A549 treated with CORT108297 at 1 μM for 4 hours (cell line): ENCODE measurements at places on chromosomes 16 and 17. TPM values are rescaled to one million over a fixed set of nuclear protein-coding genes. Genes with fewer than 3 reads are reported as not detected.

The CDH5 gene
- total RNA-seq, result 0.09 to 0.22 TPM (median 0.16 TPM) in 5 replicates

The PRDM7 gene
- 0.04 TPM in 1 of 5 replicates, not detected in the others for total RNA-seq

The FAM171A2 gene
- total RNA-seq, result 2.5 to 5.2 TPM (median 4.2 TPM) in 5 replicates

The NOD2 gene
- 0.11 TPM in 1 of 5 replicates, not detected in the others for total RNA-seq

The GUCY2D gene
- 0.07 to 0.40 TPM (median 0.11 TPM) in 4 of 5 replicates, not detected in the other for total RNA-seq

The C16orf89 gene
- total RNA-seq, result 0.22 TPM in 1 of 5 replicates, not detected in the others

The CRHR1 gene
- 0.13 to 0.16 TPM (median 0.14 TPM) in 3 of 5 replicates, not detected in the others for total RNA-seq

The GALR2 gene
- 0.53 to 2.2 TPM (median 1.5 TPM) in 5 replicates for total RNA-seq

The EFCAB5 gene
- total RNA-seq, result 0.16 to 0.59 TPM (median 0.46 TPM) in 5 replicates
